ENCODE measurements at places on chromosomes 7 and 10.

DNA sequence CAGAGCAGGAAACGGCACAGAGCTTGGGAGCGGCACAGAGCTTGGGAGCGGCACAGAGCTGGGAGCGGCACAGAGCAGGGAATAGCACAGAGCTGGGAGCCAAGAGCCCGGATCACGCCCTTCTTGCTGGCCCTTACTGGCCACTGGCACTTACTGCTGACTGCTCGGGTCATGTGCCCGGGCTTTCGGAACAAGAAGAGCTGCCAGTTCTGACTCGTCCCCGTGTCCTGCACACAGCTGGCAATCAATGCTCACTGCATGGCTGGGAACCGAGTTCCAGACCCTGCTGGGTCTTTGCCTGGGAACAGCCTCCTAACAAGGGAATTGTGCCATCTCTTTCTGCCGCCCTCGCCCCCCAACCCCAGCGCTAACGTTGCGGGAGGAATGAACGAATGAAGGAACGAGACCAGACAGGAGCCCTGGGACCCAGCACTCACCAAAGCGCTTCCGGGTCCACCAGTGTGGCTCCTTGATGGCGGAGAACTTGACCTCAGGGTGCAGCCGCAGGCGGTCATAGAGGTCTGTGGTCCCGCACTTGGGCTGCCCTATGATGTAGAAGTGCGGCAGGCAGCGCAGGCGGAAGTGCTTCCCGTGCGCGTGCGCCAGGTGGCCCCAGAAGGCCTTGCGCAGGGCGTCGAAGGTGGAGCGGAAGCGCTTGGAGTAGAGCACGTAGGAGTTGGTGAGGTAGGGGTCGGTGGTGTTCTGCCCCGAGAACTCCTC, 49.1 kb downstream of the CHST15 start:
- DNase-seq, result no peak

GRCh38 chr10:124739986-124740368, 4.2 kb downstream of the FAM53B start:
- DNase-seq, result no peak

GRCh38 chr10:74078037-74078436, 72.6 kb downstream of the AP3M1 start:
- peak; percentile 63 for DNase-seq

DNA sequence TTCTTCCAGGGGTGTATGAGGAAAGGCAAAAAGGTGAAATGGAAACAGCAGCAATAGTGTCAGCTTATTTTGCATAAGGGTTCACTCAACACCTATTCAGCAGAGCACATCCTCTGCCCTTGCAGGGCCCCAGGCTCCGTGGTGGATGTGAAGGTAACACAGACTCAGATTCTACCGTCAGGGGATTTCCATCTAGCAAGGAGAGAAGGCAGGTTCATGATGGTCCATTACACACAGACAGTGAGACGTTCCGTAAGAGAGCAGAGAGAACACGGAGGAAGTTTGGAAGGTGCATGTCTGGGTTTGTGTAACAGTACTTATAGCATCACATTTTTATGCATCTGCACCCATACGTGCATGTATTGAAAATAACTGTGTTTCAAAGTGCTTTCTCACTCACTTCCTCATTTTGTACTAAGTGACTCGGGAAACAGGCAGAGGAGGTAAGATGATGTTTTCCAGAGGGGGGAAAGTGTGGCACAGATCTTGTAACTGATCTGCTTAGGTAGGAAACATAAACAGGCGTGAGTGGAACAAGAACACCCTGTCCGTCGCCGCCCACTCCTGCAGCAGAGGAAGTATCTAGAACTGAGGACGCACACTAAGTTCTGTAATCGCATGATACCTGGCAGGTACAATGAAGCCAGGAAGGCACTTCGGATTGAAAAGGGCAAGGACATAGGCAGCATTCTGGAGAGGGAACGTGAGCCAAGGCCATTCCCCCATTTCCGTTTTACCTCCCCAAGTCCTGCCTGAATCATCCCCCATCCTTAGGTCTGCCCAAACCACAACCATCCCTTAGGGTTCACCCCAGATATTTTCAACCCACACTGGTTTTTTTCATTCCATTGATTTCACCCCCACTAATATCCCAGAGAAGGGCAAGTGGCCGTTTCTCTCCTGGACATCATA, 1.0 kb upstream of the ENO4 start:
- no peak for DNase-seq

DNA sequence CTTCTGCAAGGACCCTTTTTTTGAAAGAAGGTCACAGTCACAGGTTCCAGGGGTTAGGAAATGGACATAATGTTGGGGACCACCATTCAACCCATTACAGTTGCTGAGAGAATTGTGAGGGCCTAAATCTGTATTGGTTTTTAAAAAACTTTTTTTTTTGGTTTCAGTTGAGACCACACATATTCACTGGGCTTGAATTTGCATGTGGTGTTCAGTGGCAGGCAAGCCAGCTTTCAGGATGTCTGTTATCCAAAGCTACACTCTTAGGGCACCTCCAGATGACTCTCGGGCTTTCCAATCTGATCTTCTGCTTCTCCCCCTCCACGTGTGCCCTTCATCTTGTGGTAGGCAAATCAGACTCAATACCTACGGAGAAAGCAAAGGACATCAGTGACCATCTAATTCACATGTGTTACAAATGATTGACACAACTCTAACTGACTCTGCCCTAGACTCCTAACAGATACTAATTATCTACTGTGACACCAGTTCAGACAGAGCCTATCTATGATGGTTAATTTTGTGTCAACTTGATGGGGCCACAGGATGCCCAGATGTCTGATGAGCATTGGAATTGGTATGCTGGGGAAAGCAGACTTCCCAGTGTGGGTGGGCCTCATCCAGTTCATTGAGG, 93.3 kb upstream of the ELMO1 start:
- no peak for DNase-seq

GRCh38 chr7:117565226-117565625, 85.4 kb downstream of the CFTR start:
- no peak for DNase-seq

GRCh38 chr7:47325337-47325736, 256.6 kb downstream of the TNS3 start:
- no peak for DNase-seq

GRCh38 chr7:66237906-66238772, 33.0 kb downstream of the TPST1 start:
- no peak for DNase-seq

DNA sequence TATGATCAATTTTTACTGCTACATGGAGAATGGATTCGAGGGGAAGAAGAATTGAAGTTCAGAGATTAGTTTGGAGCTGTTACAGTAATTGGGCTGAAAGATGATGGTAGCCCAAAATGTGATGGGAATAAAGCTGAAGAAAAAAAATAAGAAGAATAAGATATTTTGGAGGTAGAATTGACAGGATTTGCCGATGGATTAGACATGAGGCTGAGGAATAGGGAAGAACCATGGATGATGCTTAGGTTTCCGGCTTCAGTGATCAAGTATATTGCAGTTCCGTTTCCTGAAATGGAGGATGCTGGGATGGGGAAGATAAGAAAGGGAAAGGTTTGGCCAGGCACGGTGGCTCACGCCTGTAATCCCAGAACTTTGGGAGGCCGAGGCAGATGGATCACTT, 38.9 kb upstream of the FHIP2A start:
- DNase-seq, result no peak

DNA sequence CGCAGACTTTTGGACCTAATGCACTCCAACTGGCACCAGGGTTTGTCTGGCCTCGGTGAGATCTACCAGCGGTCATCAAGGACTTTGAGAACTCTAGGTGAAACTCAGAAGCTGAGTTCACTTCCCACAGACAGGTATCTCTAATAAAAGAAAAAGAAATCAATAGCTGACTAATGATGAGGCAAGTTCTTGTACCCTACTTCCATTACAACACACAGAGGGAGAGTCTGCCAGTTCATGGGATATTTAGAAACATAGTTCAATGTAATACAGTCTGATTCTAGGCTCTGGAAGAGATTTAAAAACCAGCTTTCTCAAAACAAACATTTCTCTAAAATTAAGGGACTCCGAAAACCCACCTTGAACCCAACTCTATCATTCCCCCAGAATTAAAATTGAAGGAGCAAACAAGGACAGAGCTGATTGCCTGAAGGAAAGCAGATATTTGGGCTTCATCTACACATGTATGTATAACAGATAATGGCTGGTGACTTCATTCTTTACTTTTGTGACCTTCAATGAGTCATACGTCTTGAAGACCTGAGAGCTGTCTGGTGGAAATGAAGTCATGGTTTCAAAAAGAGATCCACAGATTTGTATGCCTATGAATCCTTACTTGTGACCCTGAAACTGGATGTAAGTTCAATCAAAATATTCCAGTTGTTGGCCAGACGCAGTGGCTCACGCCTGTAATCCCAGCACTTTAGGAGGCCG, 2.7 kb upstream of the PNLIPRP1 start:
- no peak for DNase-seq

DNA sequence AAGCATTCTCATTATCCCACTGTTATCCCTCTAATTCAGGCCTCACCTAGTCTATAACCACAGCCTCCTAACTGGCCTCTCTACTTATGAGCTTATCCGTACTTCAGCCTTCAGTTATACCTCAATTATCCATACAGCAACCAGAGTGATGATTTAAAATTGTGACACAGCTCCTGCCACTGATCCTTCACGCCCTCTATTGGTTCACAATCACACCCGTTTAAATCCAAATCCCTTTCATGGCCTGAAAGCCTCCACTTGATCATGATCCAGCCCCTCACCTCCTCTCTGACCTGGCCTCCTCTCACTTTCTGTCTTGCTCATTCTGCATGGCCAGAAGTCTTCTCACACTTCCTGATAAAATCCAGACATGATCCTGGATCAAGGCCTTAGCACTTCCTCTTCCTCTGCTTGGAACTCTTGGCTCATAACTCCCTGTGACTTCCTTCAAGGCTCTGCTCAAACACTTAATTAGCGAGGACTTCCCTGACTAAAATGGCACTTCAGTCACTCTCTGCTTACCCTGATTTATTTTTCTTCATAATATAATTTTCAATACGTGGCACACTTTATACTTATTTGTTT, 19.0 kb upstream of the TMEM26 start:
- no peak for DNase-seq

GRCh38 chr7:124801330-124801895, 35.8 kb upstream of the GPR37 start:
- DNase-seq, result no peak

- DNase-seq, result no peak
Observed at GRCh38 chr10:44961931-44962750, 2.5 kb downstream of the RASSF4 start.

DNA sequence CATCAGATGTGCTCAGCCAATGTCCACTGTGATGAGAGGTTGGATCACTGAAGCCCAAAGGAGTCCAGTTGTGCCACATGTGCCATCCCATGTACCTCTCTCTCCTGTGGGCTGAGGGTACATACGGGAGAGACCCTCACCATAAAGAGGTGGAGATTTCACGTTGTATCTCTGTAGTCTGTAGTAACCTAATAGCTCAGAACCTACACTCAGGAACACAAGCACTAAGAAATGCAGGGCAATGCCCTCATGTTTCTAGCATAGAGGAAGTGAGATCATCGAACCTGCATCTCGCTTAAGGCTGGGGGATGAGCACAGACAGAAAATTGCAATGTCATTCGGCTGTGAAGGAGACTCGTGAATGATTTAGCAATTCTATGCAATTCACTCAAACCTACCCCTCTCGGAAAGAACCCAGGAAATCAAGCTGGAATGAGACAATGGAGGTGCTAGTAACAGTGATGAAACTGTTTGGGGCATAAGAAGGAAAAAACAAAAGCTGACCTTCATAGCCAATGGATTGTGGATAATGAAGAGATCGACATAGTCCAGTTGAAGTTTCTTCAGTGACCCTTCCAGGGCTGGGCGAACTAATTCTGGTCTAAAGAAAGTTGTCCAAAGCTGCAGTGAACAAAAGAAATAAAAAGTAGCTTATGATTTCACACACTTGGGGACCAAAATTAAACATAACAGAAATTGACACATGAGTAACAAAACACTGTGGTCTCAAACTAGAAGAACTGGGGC, 80.3 kb upstream of the UCN3 start:
- no peak for DNase-seq

- DNase-seq, result no peak
Observed at GRCh38 chr10:77380191-77380590, 257.4 kb downstream of the KCNMA1 start.

GRCh38 chr7:4607311-4607729, 74.8 kb upstream of the FOXK1 start:
- DNase-seq, result no peak

DNA sequence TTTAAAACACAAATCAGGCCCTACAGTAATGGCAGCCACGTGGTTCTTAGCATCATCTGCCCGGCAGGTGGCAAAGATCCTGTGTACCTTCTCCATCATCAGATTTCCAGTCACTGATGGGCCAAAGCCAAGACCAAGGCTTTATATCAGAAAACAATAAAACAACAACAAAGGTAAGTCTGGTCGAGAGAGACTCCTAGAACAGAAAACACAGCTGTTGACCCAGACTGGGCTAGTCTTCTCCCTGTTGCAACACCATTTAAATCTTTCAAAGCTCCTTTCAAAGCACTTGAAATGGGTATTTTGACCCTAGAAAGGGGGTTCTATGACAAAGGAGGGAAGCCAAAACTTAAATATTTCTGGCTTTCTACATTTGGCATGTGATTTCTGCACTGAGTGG, 285.6 kb downstream of the IPMK start:
- no peak for DNase-seq

GRCh38 chr7:105009667-105010503, 4.1 kb upstream of the KMT2E start:
- no peak for DNase-seq

DNA sequence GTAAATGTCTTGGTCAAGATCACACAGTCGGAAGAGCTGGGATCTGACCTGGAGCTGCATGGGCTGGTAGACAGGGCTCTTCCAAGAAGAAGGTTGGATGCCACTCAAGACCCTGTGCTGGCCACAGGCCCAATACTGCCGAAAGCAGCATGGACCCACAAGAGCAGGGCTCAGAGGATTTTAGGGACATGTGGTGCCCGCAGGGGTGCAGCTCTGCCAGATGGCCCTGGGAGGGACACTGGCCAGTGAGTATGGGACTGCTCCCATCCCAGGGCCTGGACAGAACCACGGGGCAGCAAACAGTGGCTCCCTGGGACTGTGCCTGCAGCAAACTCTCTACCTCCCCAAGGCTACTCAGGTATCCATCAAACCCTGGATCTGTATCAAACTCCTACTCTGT, 12.4 kb downstream of the MAT1A start:
- no peak for DNase-seq

DNA sequence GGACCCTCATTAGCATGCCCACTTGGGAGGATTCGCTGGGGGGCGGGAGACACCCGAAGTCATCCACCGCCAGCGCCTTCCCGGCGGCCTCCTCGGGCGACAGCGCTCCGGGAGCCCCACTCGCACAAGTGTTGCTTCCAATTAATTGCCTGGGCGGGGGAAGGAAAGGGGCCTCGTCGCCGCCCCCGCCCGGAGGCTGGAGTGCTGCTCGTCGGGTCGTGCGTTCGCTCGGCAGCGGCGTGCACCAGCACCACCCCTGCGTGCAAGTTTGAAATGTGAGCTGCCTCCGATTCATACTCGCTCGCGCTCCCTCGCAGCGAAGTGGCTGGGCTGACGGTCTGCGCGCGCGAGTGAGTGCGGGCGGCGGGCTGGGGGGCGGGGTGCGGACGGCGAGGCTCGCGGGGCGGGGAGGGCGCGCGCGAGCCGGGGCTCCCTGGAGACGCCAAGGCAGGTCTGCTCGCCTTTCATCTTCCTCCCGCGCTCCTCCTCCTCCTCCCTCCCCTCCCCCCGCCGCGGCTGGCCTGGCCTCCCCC, 104.6 kb upstream of the PPIF start:
- DNase-seq, result peak; percentile 83

- no peak for DNase-seq
Observed at GRCh38 chr10:78194539-78195402, 161.1 kb downstream of the RPS24 start.
